HS-27A (cell line): ENCODE measurements at places on chromosomes 4 and X.
A peak's percentile ranks its signal among the peaks of the same experiment; 100 is the strongest.

- DNase-seq: no peak
These were observed 410.2 kb downstream of the FAM47A start for GRCh38 chrX:33721927-33722326.

DNA sequence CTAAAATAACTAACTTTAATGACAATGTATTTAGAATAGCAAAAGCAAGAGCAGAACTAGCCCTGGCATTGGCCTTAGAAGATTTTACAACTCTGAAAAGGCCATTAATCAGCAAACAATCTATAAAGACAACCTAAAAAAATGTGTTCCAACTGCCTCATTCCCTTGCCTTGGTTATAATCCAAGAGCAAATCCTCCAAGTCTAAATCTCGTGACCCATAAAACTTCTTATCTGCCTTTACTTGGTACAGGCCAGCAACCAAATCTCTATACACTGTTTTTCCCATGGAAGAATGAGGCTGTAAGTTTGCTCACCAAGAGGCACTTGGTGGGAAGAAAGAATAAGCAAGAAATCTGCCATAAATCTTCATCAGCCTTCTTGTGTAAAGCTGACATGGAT is 175.3 kb upstream of the MID1 start:
- DNase-seq: no peak

- no peak for DNase-seq
These were observed 200.5 kb downstream of the CENPC start for GRCh38 chr4:67344594-67345380.

DNA sequence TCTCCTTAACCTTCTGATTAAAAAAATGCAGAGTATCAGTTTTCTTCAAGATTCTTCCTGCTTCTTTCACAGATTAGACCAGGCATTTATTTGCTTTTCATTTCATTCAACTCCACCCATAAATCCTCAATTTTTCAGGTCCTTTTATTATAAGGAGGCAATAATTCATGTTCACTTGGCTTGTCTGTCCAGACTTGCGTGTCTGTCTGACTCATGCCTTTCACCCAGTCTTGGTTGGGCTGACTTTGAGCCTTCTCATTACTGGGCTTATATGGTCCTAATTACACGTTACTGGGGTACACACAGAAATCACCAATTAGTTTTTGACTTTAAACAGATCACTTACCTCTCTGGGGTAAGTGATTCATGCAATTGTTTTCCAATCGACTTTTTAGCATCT is 48.8 kb upstream of the GALNT7 start:
- no peak for DNase-seq

DNA sequence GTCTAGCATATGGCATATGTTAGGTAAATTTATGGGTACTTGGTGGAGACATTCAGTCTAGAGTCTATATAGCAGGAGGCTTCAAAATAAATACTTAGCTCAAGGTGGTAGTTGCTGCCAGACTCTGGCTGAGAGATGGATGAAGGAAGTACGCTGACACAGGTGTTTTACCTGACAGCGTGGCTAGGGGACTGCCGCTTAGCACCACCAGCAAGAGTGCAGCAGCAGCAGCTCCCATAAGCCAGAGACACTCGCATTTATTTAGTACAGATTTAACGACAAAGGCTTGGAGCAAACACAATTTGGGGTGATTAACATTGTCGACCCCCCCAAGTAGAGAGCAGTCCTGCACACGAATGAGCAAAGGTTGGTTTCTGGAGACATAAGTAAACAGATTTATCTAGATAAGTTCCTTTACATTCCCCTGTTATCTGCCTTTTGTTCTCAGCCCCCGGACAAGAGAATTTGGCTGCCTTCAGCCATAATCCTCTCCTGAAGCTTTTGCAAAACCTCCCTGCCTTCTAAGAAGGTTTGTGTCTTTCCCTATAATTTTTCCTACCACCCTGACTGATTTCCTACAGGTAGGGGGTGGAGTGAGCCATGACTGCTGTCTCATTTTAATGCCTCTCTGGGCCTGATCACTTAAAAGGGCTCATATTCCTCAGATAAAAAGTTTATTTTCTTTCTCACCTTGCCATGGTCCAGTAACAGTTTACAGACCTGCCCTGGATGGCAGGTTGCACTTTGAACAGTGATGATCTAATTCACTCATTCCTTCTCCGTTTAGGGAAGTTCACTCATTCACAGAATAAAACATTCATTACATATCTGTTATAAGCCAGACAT is 64.6 kb downstream of the RHOH start:
- no peak for DNase-seq

- DNase-seq: no peak
These were observed 343.7 kb downstream of the MID1IP1 start for GRCh38 chrX:39144956-39145355.

DNA sequence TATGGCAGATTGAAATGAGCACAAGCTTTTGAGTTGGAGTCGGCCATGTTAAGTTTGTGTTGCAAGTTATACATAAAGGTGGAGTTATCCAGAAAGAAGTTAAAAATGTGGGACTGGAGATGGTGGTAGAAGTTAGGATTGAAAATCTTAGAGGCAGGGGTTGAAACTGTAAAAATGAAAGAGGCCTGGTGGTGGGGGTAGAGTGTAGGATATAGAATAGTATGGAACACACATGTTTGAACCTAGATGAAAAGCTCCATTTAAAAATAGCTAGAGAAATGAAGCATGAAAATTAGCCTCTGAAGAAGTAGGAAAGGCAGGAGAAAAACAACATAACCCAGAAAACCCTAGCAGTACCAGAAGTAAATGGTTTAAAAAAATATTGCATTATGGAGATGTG is 131.8 kb upstream of the ENPEP start:
- DNase-seq: no peak

DNA sequence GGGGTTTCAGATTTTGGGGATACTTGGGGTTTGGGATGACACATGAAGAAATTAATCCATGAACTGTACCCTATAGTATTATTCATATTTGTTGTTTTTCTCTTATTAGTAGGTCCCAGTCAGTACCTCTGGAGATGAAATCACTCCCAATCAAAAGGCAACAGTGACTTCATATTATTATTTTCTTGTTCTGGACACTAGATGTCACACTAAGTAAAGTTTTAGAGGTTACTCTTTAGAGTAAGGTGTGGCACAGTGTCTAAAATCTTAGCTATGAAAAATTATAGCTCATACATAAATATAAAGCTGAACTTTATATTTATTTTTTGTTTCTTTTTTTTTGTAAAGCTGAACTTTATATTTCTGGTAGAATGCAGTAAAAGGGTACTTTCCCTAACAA is 35.1 kb downstream of the FAM114A1 start:
- DNase-seq: peak; percentile 15

GRCh38 chrX:30875957-30876356 is 13.1 kb downstream of the TAB3 start:
- DNase-seq: no peak

- no peak for DNase-seq
These were observed 83.8 kb downstream of the STOX2 start for GRCh38 chr4:183988874-183989273.

DNA sequence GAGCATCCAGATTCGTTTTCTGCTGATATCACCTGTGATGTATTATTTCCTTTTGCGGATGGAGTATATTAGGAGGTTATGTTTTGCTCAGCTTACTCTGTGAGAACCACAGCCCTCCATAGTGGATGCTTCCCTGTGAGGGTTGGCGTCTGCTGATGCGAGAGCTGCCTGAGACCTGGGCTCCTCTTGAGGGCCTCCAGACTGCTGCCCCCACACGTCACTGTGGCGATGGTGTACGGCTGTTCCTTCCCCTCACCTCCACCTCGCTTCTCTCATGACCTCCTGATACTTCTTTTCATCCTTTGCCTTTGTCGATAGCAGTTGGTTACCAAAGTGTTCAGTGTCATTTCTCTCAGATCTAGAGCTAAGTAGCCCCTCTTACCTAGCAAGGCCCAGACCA is 71.7 kb downstream of the TNIP2 start:
- no peak for DNase-seq

GRCh38 chr4:80266253-80266901 is at the start of gene FGF5:
TSS of gene FGF5 (plus strand) at chr4:80266664. CDS start at chr4:80266825, 161 bp downstream.
- DNase-seq: peak; percentile 64

DNA sequence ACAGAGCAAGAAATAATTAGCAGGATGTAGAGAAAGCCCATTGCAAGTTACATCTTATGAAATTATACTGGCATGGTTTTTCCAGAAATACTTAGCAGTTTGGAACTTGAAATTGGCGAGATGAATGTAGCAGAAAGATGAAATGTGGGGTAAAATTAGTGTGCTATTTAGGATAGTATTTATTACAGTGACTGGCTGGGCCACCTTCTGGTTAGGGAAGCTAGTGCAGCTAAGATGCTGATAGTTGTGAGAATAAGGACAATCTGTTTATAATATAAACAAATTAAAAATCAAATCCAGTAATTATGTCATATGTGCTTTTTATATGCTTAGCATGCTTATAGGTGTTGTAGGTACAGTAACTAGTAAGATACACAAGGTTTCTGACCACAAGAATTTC is 74.8 kb downstream of the IL15 start:
- DNase-seq: no peak

DNA sequence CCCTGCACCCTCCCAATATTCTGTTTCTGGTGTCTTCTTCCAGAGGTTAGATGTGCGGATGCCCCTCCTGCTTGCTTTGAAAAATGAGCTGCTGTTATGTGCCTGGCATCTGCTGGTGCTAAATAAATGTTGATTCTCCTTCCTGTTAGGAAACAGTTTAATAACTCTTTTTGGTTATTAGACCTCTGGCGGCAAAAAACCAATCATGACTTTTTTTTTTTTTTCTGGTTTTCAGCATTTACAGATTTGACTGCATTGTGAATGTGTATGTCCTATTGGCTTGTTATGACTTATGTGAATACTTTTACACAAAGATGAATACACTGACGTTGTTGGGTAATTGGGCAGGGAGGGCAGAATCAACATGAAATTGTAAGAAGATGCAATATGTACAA is 13.6 kb upstream of the TMEM156 start:
- DNase-seq: no peak

GRCh38 chrX:16771483-16772398 is 14.5 kb upstream of the TXLNG start:
- no peak for DNase-seq

- no peak for DNase-seq
These were observed 4.7 kb downstream of the THAP9 start for GRCh38 chr4:82905205-82905604.

DNA sequence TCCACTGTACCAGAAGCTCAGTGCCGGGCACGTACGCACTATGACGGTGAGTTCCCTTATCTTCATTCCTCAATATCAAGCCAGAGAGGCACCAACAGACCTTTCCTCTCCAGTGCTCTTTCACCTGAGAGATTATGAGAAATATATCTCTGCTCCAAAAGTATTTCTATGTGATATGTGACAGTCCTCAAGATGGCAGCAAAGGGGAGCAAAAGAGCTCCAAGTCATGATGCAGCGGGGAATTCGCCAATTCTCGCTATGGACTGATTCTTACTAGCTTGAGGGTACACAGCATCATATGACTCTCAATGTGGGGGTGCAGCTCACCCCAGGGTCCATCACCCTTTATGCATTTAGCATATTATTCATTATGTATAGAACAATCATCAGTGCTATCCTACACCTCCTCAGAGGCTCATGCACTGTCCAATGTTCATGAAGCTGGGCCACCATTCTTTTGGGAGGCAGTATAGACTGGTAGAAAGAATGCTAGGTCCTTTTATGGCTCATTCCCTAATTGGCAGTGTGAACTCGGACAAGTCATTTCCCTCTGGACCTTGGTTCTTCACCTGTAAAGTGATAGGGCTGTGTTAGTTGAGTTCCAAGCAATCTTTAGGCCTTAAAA is 12.8 kb upstream of the IQSEC2 start:
- no peak for DNase-seq

DNA sequence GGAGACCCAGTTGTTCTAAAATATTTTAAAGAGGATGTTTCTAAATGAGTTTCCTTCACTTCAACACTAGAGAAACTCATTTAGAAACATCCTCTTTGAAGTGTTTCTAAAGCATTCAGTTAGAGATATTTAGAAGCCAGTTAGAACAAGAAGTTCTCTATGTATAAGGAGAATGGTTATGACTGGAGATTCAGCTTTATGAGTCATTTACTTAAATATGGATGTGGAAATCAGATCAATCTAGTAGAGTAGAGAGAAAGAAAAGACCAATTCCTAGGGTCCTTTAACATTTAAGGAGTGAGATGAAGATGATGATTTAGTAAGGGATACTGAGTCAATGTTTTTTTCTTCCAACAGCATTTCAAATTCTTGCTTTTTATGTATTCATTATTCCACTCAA is 234.1 kb downstream of the GRXCR1 start:
- no peak for DNase-seq

DNA sequence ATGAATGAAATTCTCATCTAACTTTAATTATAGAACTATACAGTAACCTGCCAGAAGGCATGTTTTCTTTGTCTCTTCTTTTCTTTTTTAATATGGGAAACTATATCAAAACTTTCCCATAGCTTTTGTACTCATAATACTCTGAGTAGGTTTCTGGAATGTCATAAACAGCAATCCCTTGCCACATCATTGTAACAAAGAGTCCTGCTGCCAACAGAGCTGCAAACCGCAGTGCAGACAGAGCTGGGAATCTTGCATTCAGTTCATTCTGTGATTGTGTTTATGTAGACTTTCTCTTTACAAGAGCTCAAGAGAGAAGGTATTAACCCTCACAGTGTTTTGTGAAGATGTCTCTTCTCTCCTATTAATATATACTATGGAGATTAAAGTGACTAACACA is 304.4 kb upstream of the SLIT2 start:
- no peak for DNase-seq

DNA sequence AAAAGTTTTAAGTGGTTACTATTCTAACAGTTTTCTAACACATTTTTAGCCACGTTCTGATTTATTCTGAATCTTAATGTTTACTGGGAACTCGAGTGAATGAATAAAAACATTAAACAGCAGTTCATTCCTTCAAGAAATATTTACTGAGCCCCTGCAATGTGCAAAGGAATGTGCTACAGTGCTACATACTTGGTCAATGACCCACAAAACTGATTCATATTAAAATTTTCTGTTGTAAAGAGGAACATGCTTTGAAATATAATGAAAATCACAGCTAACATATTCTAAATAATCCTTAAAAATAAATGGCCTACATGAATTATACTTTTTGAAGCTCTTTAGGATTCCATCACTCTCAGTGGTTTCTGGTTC is 78.7 kb downstream of the ARAP2 start:
- no peak for DNase-seq

DNA sequence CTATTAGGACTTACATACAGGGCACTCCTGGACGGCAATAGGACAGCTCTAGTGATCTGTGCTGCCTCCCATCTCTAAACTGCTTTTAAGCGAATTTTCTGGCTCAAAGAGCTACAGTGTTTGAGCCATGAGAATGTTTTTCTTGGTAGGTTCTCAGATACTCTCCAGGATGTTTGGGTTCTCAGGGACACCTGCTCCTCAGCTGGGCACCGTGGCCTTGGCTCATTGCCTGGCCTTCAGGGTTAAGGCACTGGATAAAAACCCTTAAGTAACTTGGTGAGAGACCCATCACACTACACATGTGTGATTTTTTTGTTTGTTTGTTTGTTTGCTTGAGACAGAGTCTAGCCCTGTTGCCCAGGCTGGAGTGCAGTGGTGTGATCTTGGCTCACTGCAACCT is 38.5 kb upstream of the HERC5 start:
- no peak for DNase-seq

DNA sequence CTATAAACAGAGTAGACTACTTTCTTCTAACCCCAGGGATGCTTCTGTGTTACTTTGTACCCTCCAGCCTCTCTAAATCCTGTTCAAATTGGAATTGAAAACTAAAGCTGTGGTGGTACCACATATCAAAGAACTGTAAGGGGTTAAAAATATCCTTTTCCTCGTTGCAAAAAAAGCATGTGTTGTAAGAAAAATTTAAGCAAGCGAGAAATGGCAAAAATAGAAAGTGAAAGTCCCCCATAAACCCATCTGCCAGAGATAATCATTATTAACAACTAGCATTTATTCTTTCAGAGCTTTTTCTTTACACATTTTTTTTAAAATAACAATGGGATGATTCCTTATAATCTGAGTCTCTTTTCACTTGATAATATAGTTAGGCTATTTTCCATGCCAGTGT is 40.6 kb downstream of the TMEM164 start:
- no peak for DNase-seq
